ENCODE measurements at places on chromosomes 12 and 14.

DNA sequence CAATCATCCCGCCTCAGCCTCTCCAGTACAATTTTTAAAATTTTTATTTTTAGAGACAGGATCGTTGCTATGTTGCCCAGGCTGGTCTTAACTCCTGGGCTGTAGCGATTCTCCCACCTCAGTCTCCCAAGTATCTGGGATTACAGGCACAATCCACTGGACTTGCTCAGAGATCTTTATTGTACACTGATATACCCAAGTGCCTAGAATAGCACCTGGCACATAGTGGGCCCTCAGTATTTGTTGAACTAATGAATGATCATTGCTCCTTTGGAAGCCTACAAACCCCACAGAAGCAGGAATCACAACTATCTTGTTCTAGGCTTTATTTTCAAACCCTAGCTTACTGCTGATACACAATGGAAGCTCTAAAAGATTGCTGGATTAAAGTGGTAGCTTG lies 1.9 kb upstream of the PNN start:
- no peak for DNase-seq

DNA sequence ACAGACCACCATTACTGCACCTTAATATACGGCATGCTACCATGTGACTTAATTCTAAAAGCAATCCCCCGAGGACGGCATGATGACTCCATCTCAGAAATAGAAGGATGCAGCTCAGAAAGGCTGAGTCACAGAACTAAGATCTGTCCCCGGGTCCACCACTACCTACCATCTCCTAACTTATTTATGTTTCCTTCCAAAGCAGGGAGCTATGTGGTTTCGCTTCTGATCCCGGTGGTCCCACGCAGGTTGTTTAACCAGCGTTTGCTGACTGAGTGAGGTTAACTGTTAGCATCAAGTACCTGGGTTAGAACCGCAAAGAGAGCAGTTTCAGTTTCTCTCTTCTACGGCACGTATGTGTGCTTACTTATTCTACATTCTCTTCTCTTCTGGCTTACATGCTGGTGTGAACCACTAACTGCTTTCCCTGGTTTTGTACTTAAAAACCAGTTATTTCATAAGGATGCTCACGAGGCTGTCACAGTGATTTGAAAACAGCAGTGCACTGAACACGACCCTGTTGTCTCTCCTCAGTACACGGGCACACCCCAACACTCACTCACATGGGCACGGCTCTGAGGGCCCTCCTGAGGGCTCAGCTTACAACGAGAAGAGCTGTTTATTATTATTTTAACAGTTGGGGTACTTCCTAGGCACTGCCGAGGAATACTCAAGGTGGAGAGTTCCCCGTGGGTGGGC lies 66.7 kb downstream of the CCDC88C start:
- no peak for DNase-seq

DNA sequence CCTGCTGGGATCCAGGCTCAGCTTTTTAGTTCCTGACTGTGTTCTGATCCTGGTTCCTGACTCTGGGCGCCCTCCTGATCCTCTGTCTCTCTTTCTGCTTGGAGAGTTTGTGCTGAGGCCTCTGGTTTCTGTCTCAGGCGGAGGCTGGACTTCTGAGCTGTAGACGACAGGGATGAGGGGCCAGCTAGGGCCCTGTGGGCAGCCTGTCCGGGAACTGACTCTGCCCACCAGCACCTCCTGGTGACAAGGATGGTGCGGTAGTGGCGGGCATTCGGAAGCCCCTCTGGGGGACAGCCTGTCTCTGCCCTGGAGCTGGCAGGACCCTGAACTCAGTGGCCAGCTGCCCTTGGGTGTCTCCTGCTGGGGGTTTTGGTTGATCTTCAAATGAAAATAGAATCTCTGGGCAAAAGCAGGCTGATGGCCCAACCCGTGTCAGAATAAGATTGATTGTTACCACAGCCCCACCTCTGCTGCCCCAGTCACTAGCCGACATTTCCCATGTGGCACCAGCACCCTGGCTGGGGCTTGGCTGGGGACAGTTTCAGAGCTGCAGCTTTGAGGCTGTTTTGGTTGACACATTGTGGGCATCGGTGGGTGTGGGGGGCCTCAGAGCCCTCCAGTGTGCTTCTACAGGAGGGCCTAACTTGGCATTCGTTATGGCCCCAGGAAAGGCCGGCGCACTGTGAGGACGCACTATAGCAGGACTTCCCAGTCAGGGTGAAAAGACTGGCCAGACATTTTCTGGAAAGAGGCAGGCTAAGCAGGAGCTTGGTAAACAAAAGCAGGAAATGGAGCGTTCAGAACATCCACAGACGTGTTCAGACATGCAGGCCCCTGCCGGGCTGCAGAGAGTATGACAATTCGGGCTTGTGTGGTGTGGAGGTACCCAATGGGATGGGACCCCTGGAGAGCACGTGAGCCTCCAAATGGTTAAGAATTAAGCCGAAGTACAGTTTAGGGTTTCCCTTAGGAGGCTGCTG lies 16.2 kb downstream of the KRT80 start:
- DNase-seq, result no peak

- no peak for DNase-seq
Measured at GRCh38 chr14:64825006-64825405, 54.7 kb downstream of the SPTB start.

DNA sequence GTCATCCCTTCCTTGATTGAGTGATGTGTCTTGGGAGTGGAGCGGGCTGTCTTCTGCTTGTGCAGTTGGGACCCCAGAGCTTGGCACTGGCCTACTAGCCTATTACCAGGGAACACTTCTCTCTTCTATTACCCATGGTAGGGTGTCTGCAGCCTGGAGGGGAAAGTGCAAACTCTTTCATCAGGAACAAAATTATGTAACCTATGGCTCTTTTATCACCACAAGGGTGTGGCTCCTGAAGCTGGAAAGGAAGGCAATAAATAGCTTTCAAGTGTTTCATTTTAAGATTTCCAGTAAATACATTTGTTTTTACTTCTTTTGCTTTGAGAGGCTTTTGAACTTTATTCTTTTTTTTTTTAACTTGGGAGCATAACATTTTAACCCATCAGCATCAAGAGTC lies 349.7 kb upstream of the FAR2 start:
- DNase-seq, result peak; percentile 38

- DNase-seq, result no peak
Measured at GRCh38 chr12:5173511-5174011, 129.9 kb downstream of the KCNA5 start.

- no peak for DNase-seq
Measured at GRCh38 chr12:31460024-31460423, 130.9 kb downstream of the DENND5B start.

GRCh38 chr14:75310295-75311111 lies 31.9 kb downstream of the FOS start:
- no peak for DNase-seq
